ENCODE measurements at places on chromosomes 4 and X.

DNA sequence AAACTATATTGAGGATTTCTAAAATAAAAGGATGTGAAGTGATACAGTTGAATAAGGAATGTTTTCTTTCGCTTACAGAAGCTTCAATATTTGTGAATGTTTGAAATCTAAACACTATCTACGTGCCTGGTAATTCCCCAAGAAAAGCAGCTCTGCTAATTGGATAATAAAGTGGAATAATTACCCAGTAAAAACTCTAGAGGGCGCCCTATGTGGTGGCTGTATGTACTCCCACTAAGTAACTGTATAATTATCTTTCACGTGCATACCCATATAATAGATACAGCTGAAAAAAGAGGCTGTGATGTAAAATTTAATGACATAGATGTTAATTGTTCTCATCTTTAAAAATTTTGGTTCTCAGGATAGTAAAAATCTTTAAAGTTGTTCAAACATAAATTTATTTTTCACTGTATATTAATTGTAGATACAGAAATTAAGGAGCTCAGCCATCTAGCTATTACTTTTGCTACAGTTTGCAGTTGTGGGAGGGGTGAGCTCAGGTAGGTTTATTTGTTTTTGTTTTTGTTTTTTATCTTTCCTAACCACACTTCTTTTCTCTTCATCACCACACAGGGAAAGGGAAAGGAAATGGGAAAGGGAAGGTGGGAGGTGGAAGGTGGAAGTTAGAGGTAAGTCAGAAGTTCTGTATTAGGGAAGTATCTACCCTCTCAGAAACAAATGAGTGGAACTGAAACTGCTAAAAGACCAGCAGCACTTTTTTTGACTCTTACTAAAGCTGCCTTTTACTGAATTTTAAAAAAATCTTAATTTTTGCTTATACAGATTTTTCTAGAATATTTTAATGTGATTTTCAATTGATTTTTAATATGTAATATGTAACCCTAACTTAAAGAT is 151.7 kb upstream of the RPS6KA6 start:
- peak; percentile 7 for DNase-seq

- DNase-seq = no peak
Measured at GRCh38 chr4:13298655-13299054, 185.5 kb downstream of the RAB28 start.

DNA sequence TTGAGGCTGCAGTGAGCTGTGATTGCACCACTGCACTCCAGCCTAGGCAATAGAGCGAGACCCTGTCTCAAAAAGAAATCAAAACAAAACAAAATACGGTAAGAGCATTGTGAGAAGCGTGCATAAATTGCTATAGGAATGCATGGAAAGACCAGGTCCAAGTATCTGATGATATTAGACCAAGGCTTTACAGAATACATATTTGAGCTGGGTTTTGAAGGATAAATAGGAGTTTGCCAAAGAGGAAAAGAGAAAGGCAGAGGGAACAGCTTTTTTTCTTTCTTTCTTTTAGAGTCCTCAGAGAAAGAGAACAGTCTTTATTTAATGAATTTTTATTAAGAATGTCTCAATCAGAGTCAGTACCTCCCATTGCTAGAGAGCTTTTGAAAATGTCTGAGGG is 79.5 kb upstream of the PRPS1 start:
- DNase-seq = no peak

DNA sequence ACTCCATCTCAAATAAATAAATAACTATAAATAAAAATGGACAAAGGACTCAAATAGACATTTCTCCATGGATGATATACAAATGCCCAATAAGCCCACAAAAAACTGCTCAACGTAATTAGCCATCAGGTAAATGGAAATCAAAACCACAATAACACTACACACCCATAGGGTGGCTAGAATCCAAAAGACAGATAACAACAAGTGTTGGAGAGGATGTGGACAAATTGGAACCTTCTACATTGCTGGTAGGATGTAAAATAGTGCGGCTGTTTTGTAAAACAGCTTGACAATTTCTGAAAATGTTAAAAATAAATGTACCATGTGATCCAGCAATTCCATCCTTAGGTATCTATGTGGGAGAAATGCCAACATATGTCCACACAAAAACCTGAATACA is 52.1 kb downstream of the ZNF157 start:
- no peak for DNase-seq

GRCh38 chrX:9522378-9523155 is 57.7 kb downstream of the TBL1X start:
- DNase-seq = no peak

DNA sequence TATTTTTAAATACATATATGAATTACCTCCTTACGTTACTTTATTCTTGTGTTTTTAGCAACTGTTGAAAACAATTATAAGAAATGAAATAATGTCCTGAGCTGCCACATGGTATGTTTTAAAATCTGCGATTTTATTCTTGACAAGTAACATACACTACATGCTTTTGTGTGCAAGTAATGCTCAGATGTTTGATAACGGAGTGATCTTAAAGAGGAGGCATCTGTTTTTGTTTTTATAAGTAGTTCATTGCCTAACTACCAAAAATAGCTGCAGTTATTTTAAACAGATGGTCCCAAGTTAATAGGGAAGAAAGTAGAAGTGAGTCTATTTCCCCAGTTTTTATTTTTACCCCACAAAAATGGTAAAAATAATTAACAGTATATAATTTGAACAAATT is 55.2 kb downstream of the GAB1 start:
- DNase-seq = no peak

- DNase-seq = no peak
Measured at GRCh38 chrX:40452031-40452430, 128.7 kb upstream of the ATP6AP2 start.

DNA sequence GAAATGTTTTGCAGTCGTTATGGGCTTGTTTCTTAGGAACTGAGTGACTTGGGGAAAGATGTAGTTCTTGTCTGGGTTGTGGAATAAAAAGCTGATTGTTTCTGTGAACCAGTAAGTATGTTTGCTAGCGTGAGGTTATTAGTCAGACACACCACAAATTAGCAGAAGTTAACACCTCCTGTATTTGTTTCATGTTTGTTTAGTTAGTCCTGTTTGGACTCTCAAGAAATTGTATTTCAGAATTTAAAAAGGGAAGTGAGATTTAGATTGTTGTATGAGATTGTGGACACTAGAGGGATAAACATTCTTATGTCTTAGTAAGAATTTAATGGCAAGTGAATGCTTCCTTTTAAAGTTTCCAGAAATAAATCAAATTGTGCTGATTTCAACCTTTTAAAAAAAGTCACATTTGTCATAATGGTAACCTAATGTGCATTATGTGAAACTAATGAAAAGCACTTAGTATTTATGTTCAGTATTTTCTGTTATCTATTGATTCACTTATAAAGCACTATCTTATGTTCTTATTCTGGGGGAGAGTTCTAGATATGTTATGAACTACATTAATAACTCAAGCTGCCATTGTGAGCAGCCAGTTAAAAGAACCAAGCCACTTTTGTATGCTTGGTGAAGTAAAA is 25.6 kb downstream of the ATP10D start:
- peak; percentile 49 for DNase-seq

DNA sequence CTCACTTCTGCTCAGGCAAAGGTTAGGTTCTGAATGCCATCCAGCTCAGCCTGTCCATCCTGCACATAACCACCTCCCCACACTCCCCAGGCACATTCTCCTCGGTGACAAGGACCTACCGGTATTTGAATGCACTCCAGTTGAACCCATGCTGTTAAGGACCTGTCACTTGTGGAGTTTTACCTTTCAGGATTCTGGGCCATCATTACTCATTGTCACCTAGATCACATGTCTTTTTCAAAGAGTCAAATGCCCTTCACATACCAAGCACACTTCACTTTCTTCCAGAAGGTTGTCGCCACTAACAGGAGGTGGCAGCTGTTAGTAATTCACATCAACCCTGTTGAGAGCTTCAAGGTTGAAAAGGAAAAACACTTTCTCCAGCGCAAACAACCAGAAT is 218.3 kb downstream of the SOWAHB start:
- no peak for DNase-seq

DNA sequence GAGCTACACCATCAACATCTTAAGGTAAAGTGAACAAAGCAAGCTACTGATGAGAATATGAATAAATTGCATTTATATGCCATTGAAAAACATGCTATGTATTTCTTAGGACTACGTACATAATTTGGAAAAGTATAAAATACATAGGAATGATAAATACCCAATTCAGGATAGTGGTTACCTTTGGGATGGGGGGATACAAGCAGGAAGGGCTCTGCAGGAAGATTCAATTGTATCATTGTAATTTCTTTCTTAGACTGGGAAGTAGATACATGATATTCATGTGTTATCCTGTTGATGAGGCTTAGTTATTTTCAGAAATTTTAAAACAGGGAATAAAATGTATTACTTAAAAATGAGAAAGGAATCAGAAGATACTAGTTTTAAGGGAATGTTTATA is 43.4 kb downstream of the TRAPPC11 start:
- DNase-seq = no peak

DNA sequence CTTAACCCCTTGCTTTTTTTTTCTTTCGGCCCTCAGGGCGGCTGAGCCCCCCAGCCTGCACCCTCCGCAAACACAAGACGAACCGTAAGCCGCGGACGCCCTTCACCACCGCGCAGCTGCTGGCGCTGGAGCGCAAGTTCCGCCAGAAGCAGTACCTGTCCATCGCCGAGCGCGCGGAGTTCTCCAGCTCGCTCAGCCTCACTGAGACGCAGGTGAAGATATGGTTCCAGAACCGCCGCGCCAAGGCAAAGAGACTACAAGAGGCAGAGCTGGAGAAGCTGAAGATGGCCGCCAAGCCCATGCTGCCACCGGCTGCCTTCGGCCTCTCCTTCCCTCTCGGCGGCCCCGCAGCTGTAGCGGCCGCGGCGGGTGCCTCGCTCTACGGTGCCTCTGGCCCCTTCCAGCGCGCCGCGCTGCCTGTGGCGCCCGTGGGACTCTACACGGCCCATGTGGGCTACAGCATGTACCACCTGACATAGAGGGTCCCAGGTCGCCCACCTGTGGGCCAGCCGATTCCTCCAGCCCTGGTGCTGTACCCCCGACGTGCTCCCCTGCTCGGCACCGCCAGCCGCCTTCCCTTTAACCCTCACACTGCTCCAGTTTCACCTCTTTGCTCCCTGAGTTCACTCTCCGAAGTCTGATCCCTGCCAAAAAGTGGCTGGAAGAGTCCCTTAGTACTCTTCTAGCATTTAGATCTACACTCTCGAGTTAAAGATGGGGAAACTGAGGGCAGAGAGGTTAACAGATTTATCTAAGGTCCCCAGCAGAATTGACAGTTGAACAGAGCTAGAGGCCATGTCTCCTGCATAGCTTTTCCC is 3.4 kb downstream of the MSX1 start:
- no peak for DNase-seq

DNA sequence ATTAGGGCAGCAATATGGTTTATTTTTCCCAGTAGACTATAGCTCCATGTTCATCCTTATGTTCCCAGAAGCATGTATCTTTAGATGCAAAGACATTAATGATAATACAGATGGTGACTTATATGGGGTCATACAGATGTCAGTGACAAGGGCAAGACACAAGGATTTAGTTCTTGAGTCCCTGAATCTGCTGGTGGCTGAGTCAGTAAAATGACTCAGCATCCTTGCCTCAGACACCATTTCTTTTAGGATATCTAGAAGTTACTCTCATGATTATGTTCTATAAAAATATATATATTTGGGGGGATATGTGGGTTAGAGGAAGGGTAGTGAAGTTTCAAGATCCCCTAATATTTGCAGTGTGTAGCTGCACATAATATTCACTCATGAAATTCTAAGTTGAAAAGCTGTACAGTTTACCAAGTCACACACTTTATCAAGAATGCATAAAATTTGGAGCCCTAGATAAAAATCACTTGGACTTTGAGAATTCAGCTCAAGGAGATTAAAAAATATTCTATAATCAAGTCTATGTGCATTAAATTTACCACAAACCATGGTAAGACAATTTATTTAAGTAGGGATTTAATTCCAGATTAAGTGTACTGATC is 101.9 kb downstream of the LNX1 start:
- no peak for DNase-seq

DNA sequence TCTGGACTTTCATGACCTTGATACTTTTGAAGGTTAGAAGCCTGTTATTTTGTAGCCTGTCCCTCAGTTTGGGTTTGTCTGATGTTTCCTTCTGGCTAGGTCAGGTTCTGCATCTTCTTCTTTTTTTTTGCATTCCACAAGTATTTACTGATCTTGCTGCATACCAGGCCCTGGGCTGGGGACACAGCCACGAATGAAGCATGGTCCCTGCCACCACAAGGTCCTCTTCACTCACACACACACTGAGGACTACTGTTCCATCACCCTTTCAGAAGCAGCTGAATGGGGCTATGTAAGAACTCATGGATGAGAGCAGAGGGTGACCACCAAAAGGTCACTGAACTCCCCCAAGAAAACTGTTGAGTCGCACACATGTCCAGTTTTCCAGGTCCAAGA is 39.2 kb downstream of the USP11 start:
- DNase-seq = no peak

DNA sequence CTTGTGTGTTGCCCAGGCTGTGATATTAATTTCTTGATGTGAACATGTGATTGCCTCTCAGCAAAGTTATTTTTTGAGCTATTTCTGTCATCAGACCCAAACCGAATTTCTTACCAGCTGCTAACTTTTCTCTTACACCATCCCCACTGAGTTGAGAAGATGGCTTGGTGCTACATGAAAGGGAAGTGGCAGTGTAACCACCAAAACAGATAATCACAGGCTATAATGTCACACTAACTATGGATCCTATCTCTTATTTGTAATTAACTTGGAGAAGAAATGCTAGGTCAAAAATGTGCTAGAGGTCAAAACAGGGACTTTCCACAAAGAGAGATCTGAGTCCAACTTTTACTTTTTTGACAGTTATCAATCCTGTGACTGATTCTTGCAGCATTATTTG is 43.8 kb downstream of the ELOVL6 start:
- DNase-seq = no peak
